ENCODE measurements at places on chromosomes 6 and 20.
A peak's percentile ranks its signal among the peaks of the same experiment; 100 is the strongest.

DNA sequence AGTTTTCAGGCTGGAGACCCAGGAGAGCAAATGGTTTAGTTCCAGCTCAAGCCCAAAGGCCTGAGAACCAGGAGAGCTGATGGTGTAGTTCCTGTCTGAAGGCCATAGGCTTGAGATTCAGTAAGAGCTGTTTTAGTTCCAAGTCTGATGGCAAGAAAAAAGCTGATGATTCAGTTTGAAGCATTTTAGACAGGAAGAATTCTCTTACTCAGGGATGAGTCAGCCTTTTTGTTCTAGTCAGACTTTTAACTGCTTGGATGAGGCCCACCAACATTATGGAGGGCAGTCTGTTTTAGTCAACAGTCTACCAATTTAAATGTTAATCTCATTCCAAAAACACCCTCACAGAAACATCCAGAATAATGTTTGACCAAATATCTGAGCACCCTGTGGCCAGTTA is 2.5 kb downstream of the ZSCAN26 start:
- DNase-seq: no peak

- DNase-seq: peak; percentile 37
Observed at GRCh38 chr6:125753218-125753936, 3.9 kb downstream of the HEY2 start.

DNA sequence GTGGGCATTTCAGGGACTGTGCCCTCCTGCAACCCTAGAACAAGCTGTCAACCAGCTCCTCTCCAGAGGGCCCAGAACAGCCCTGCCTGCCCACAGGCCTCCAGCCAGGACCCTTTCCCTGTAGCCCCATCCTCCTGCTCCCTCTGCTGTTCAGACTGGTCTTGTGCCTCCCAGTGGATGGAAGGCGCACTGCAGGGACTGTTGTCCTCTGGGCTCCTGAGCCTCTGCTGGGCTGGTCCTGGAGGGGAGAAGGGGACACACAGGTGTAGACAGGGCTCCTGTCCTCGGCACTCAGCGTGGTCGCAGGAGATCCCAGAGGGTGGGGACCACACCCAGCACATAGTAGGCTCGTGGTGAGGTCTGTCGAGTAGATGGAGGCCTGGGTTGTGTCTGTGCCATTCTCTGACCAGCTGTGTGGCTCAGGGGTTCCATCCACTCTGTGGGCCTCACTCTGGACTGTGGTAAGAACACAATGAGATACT is 11.5 kb downstream of the ITPR3 start:
- DNase-seq: no peak

DNA sequence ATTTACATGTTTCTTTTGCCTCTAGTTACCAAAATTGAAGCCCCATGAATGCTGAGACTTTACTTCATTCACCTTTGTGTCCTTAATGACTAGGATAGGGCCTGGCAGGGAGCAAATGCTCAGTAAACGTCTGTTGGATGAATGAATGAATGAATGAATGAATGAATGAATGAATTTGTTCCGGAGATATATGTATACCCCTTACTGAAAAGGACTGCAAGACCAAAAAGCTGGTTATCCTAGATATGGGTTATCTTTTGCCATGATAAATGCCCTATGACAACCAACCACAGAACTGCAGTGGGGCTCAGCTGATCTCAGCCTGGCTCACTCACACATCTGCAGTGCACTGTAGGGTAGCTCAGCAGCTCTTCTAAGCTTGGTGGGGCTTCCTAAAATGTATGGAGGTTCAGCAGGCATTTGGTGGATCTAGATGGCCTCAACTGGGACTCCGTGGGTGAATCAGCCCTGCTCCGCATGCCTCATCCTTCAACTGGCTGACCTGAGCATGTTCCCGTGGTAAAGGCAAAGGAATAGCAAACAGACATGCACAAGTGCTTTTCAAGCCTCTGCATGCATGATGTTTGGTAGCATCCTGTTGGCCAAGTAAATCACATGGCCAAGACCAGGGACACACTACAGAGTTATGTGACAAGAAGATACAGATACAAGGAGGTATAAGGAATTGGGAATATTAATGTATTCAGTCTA is 378.7 kb upstream of the SOX4 start:
- DNase-seq: no peak

GRCh38 chr6:150702675-150703074 is 103.0 kb downstream of the PLEKHG1 start:
- DNase-seq: no peak
